ENCODE measurements at places on chromosomes 5 and 9. TPM values are rescaled to one million over a fixed set of nuclear protein-coding genes. Genes with fewer than 3 reads are reported as not detected.

GRCh38 chr5:86684222-86684621 lies 66.5 kb downstream of the COX7C start:
- H3K27ac ChIP-seq = no peak overlapping the region
- no peak for DNase-seq
- H3K4me1 ChIP-seq = no peaks in the 10 kb centered on the region
- H3K27me3 ChIP-seq = no peaks in the 10 kb centered on the region
- no peak overlapping the region for H3K4me3 ChIP-seq

GRCh38 chr5:13994621-13995253 lies 50.2 kb upstream of the DNAH5 start:
- H3K27ac ChIP-seq = no peak overlapping the region
- no peaks in the 10 kb centered on the region for H3K27me3 ChIP-seq
- H3K4me1 ChIP-seq = no peaks in the 10 kb centered on the region
- no peak for DNase-seq
- H3K36me3 ChIP-seq = no peaks in the 10 kb centered on the region

GRCh38 chr5:59489551-59489950 lies 404.0 kb downstream of the PDE4D start:
- DNase-seq = no peak
- H3K27ac ChIP-seq = no peak overlapping the region
- H3K4me1 ChIP-seq = no peaks in the 10 kb centered on the region
- no peak overlapping the region for H3K4me3 ChIP-seq

Gene CER1
- total RNA-seq = not detected

Gene NDST1
- 74.0 TPM for total RNA-seq

DNA sequence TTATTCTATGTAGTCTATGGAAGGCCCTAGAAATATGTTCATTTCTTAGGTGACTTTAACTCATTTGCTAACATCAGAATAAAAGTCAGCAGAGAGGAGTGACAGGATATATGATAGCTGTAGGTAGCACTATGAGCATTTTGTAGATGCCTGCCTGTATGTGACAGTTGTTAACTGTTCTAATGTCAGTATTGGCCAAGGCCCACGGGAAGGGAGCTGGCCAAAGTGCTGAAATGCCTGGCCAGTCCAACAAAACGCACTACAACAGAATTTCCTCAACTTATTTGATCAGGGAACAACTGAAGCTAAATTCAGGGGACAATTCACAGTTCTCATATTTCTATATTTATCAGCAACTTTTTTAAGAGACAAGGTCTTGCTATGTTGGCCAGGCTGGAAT lies 20.8 kb downstream of the SV2C start:
- no peaks in the 10 kb centered on the region for H3K4me1 ChIP-seq
- no peak for DNase-seq
- no peaks in the 10 kb centered on the region for H3K36me3 ChIP-seq
- H3K4me3 ChIP-seq = no peak overlapping the region

DNA sequence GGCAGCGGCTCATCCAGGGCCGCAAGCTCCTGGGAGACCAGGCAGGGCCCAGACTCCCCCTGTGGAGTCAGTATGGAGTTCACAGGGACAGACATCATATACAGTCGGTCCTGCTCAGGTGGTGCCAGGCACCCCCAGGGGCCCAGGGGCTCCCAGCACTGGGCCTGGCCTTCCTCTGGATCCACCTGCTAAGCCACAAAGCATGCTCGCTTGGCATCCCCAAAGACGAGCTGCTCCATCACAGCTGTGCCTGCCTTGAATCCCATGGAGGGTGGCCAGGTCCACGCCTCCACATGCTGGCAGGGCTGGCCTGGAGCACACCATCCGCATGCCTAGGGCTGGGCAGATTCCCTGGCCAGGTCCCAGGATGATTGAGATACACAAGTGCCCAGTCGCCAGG lies 4.6 kb downstream of the BICD2 start:
- peak; percentile 72 for DNase-seq
- no peak overlapping the region for H3K4me3 ChIP-seq
- H3K4me1 ChIP-seq = no peaks in the 10 kb centered on the region

Gene PCSK1
- 7.7 TPM for total RNA-seq

Gene INSL4
- not detected for total RNA-seq

GRCh38 chr5:20694121-20694520 lies 706.1 kb upstream of the CDH18 start:
- H3K4me1 ChIP-seq = no peaks in the 10 kb centered on the region
- H3K27ac ChIP-seq = no peak overlapping the region
- DNase-seq = no peak
- H3K27me3 ChIP-seq = no peaks in the 10 kb centered on the region
- no peaks in the 10 kb centered on the region for H3K36me3 ChIP-seq
- H3K4me3 ChIP-seq = no peak overlapping the region

DNA sequence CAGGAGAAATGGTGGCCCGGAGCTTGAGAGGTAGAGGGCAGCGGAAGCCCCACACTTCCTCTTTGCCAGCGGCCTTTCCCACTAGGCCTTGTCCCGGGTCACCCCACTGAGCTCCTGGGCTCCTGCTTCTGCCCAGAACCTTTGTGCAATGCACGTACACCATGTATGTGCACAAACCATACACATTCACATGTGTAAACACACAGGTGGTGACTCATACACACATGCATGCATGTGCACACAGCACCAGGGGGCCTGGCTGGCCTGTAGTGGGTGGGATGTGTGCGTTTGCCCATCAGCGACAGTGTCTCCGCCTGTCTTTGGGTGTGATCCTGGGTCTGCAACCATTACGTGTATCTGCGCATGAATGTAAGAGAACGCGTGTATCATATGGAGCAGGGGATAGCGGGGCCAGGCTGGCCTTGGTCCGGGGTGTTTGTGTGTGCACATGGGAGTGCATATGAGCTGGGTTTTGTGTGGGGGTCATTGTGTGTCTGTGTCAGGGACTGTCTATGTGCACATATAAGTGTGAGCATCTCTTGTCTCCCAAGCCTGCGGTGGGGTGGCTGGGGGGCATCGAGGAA lies 43.7 kb downstream of the PSD2 start:
- no peaks in the 10 kb centered on the region for H3K4me1 ChIP-seq
- no peaks in the 10 kb centered on the region for H3K27me3 ChIP-seq
- DNase-seq = peak; percentile 63
- H3K36me3 ChIP-seq = no peaks in the 10 kb centered on the region

- H3K27ac ChIP-seq = no peak overlapping the region
- H3K4me3 ChIP-seq = no peak overlapping the region
- DNase-seq = no peak
- H3K27me3 ChIP-seq = no peaks in the 10 kb centered on the region
These were observed 121.3 kb upstream of the KLF9 start for GRCh38 chr9:70535546-70536323.

- H3K36me3 ChIP-seq = no peaks in the 10 kb centered on the region
- no peak overlapping the region for H3K27ac ChIP-seq
- no peaks in the 10 kb centered on the region for H3K27me3 ChIP-seq
These were observed 5.3 kb downstream of the SLC1A1 start for GRCh38 chr9:4495537-4495936.

Gene SLC6A3
- 0.30 TPM for total RNA-seq

DNA sequence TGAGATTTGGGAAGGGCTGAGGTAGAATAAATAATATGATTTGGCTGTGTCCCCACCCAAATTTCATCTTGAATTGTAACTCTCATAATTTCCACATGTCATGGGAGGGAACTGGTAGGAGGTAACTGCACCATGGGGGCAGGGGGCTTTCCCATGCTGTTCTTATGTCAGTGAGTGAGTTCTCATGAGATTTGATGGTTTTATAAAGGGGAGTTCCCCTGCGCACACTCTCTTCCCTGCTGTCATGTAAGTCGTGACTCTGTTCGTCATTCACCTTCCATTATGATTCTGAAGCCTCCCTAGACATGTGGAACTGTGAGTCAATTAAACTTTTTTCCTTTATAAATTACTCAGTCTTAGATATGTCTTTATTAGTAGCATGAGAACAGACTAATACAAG lies 115.5 kb upstream of the STARD4 start:
- no peak overlapping the region for H3K4me3 ChIP-seq
- DNase-seq = no peak
- H3K27ac ChIP-seq = no peak overlapping the region
- no peaks in the 10 kb centered on the region for H3K27me3 ChIP-seq
- H3K4me1 ChIP-seq = no peaks in the 10 kb centered on the region

DNA sequence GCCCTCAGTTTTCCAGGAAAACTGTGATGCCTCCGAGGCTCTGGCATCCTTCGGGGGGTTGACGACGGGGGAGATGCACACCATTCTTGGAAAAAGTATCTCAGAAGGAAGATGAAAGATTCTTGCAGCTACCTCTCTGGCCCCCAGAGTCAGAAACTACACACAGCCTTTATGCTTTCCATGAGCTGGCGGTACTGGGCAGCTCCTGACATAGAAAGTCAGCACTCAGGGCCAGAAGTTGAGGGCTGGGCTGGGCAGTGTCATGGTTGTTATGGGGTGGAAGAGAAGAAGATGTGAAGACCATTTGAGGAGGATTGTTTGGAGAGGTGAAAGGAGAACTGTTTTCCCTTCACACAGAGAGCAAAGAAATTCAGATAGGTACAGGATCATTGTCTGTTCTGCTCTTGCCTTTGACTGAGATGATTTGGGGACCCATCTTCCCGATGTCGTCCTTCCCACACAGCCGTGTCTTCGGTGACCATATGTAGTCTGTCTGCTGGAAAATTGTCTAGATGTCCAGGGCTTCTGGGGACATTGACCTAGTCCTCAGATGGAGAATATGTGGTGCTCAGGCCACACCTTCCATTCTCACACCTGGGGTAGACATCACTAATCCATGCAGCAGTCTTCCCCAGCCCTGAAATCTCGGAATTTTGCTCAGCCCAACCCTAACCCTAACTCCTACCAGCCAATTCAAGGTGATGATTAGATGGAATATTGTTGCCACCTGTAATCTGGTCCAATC lies 237.1 kb downstream of the CACNA1B start:
- no peak for DNase-seq
- no peak overlapping the region for H3K4me3 ChIP-seq
- no peak overlapping the region for H3K27ac ChIP-seq
- no peaks in the 10 kb centered on the region for H3K36me3 ChIP-seq
- H3K4me1 ChIP-seq = no peaks in the 10 kb centered on the region

DNA sequence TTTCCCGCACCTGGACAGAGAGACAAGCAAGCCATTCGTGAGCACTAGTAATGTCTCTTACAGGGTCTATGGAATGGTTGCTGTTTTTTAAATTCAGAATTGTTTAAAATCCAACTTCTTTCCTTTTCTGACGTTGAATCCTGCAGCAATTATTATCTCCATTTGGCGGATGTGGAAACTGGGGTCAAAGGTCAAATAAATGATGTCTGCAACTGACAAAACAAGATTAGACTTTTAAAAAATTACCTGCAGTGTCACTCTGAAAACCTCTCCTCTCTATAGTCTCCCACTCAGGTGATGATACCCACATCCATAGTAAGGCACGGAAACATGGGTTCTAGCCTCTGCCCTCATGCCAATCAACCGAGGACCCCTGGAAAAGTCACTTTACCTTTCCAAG lies 142.7 kb upstream of the SMIM23 start:
- H3K4me1 ChIP-seq = no peaks in the 10 kb centered on the region
- no peak overlapping the region for H3K4me3 ChIP-seq
- no peak overlapping the region for H3K27ac ChIP-seq
- no peaks in the 10 kb centered on the region for H3K27me3 ChIP-seq

Gene ARL14EPL
- total RNA-seq = 0.63 TPM

Gene RBM22
- 46.9 TPM for total RNA-seq

DNA sequence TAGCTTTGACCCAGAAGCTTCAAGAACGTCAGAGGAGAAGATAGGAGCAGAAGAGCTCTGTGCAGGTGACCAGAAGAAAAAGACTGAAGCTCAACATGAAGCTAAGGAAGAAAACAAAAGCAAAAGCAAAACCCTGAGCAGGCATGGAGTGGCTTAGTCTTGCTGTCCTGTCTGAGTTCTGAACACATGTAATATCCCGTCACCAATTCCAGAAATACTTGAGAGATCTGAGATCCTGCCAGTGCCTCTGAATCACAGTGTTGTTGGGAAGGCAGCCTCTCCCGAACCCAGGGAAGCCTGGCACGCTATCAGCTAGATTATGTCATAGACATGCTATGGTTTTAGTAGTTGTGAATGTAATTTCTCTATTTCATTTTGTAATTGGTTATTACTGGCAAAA lies 235.7 kb downstream of the ICE1 start:
- DNase-seq = peak; percentile 80
- H3K27me3 ChIP-seq = no peaks in the 10 kb centered on the region
- peak overlapping the region; percentile 97 for H3K4me3 ChIP-seq
- peak overlapping the region; percentile 86 for H3K27ac ChIP-seq
- no peaks in the 10 kb centered on the region for H3K4me1 ChIP-seq

Measured in aorta (tissue), 5 donors.